ENCODE measurements at places on chromosomes 2 and 18.
A peak's percentile ranks its signal among the peaks of the same experiment; 100 is the strongest.

- no peak for DNase-seq
These were observed 41.6 kb upstream of the ACYP2 start for GRCh38 chr2:54073796-54074195.

DNA sequence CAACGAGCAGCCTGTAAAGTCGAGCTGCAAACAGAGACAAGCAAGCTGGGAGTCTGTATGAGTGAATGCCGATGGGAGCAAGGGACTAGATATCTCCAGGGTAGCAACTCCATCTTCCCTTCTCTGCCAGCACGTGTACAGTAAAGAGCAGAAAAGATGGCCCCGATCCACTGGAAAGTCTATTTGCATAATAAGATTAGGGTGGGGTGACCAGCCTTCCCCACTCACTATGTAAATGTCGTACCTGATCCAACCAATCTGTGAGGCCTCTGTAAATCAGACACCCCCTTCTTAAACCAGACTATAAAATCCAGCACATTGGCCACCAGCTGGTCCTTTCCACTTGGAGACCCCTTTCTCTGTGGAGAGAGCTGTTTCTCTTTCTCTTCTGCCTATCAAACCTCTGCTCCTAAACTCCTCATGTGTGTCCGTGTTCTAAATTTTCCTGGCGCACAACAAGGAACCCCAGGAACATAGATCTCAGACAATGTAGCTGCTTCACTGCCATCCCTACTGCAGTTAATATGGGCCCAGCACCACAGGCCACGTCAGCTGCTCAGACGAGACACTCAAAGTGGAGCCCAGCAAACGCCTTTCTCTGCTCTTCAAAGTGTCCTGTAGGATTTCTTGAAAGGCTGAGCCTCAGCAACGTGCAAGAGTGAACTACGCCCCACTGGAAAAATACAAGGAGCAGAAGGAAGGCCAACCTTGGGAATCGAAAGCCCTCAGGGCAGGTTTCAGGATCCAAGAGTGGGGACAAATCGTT lies 26.1 kb downstream of the DIPK1C start:
- DNase-seq, result no peak

- DNase-seq, result no peak
These were observed 598.9 kb upstream of the LINC00305 start for GRCh38 chr18:64747803-64748202.

- no peak for DNase-seq
These were observed 142.6 kb upstream of the ALKAL2 start for GRCh38 chr2:430291-431040.

- DNase-seq, result no peak
These were observed 360.1 kb downstream of the NBAS start for GRCh38 chr2:15201009-15201408.

DNA sequence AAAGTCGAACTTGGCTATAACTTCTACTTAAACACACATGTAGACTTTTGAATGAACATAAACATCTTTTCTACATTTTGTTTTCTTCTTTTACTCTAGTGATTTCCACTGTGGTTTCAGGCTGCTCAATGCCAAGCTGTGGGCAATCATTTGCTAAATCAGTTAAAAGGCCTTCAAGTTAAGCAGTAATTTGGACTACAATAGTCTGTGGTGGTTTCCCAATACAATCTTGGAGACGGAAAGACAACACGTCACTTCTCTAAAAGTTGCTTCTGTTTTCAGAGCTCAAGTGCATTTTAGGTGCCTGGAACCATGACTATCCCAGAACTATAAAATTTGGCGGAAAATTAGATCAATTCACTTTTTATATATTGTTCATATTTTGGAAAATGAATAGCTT lies 69.4 kb downstream of the TXNL1 start:
- DNase-seq, result no peak

DNA sequence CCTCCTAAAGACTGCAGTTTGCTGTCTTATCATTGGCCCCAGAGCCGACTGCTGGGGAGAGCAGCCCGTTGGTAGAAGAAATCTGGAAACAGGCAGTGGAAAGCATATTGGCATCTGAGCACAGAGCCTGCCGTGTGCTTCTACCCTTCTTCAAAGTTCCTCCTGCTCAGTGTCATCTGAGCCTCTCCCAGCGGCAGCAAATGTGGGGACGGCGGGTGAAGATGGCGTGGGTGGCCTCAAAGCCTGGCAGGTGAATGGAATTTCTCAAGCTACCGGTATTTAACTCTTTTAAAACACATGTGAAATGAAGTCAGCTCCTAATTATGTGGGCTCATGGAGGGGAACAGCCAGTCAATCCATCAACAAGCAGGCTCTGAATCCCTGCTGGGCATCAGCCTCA lies 181.6 kb upstream of the PXDN start:
- DNase-seq, result no peak

GRCh38 chr2:191228861-191229260 lies 16.3 kb upstream of the MYO1B start:
- DNase-seq, result no peak

DNA sequence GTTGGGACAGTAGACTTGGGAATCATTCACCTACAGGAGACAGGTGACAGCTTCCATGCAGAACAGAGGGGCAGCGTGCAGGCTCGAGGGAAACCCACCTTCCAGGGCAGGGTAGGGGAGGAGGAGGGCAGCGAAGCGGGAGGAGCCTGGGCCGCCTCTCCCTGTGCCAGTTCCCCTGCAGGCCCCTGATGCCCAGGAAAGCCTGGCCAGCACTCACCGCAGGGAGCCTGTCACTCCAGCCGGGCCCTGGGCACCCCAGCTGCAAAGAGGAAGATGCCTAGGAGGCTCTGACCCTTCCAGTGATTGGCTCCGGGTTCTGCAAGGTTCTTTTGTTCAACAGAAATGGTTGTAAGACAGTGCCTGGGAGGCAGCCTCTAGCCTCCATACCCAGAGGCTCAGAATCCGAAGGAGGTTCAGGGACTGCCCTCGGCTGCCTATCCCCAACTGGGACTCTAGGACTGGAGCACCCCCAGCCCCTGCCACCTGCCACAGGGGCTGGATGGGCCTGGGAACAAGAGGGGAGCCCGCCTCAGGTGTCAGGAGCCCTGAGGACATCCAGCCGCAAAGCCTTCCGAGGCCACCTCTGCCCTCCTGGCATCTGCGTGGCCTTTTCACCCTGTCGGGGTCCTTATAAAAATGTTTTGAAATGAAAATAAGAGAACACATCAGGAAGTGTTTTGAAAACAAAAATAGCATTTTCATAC lies 103.2 kb downstream of the PTGR3 start:
- no peak for DNase-seq

GRCh38 chr2:152718909-152719645 lies 657 bp downstream of the ARL6IP6 start:
- peak; percentile 48 for DNase-seq

DNA sequence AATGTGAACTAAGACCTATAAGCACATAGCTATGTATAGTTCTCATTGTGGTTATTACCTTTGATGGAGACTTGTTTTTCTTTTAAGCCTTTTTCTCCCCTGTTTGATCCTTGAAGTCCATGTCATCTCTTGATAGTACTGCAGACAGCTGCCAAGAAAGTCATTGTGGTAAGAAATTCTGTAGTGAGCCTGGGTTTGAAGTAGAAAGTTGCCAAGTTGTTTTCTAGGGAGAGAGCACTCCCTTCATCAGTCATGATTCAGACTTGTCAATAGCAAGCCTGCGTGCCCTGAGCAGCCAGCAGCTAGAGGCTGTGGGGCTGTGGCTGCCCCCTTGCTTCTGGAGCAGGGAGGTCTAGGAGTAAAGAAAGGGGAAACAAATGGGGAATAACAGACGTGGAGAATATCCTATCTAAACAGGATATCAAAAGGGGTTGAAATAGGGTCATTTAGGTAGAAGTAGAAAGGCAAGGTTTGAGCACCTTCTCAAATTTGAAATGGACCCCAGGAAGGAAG lies 8.4 kb downstream of the SP5 start:
- DNase-seq, result no peak

- peak; percentile 41 for DNase-seq
These were observed 62.2 kb upstream of the PMAIP1 start for GRCh38 chr18:59837586-59837985.

GRCh38 chr2:7020939-7021470 lies 103.8 kb downstream of the RNF144A start:
- DNase-seq, result no peak

- no peak for DNase-seq
These were observed 102.2 kb upstream of the MSH2 start for GRCh38 chr2:47300609-47301276.

GRCh38 chr18:76619261-76619620 lies 124.2 kb upstream of the ZNF516 start:
- DNase-seq, result no peak

DNA sequence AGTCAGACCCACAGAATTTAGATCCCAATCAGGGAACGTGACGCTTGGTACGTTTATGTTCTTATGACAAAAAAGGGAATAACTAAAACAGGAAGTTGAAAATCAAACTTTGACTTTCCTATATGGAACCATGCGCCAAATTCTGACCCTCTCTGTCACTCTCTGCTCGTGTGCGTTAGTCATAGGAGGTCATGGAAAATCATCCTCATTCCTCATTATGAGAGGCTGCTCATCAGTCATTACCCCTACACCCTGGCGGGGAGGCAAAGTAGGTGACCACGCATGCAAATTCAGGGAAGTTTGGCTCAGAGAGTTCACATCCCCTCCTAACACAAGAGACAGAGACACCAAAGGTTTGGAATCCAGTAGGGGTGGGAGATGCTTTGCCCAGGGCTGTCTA lies 15.5 kb downstream of the IL1F10 start:
- DNase-seq, result no peak

- no peak for DNase-seq
These were observed 449.0 kb upstream of the ID2 start for GRCh38 chr2:8232871-8233270.

DNA sequence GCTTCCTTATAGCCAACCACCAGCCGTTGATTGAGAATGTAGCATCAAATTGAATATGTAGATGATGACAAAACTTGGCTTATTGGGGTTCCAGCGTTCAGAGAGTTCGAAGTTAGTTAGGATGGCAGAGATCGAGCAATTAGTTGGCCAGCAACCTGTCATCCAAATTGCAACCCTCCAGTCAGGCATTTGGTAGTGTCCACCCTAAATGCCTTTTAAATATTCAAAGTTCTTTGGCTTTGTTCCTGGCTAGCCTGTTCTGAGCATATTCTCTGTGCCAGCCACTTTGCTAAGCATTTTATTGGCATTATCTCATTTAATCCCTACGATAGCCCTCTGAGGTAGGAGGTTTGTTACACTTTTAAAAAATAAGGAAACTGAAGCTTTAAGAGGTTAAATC lies 342.8 kb downstream of the SETBP1 start:
- no peak for DNase-seq

DNA sequence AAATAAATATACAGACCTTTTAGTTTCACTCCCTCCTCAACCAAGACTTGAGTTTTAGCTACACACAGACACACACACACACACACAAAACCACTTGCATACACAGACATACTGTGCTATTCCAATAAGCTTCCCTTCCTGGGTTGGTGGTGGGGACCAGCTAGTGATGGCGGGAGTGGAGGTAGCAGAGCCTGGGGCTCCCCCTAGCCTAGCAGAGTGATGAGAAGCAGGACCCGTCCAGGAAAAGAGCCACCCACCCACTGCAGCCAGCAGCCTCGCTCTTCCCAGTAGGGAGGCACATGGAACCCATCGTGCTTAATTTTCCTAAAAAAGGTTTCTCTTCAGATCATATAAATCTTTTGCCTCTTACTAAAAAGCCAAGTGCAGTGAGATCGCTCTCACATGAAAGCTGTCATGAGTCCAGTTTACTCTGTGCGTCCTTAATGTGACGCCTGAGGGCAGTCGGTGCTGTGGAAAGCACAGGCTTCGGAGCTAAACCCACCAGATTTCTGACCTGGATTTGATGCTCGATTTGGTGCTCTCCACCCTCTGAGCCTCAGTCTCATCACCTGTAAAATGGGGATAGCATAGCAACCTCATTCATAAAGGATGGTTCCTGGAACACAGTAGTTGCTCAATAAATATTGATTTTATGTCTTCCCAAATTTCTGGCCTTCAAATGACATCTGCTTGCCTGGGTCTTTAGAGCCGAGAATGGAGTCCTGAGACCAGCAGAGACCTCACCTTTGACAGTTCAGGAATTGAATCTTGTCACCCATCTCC lies 60.1 kb upstream of the YWHAQ start:
- no peak for DNase-seq

DNA sequence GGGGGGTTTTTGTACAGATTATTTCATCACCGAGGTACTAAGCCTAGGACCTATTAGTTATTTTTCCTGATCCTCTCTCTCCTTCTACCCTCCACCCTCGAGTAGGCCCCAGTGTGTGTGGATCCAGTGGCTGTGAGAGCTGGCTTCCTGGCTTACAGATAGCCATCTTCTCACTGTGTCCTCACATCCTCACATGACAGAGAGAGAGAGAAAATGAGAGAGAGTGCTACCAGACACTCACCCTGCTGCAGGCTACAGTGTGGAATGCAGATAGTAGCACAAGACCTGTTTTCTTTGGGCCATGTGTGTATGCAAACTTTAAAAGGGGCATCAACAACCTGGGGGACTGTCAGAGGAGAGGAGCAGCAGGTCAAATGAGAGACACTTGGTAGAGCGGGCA lies 9.5 kb downstream of the KCNK3 start:
- no peak for DNase-seq

GRCh38 chr2:207883002-207883780 lies 113.5 kb upstream of the FZD5 start:
- DNase-seq, result no peak

GRCh38 chr18:12867441-12868123 lies 16.5 kb downstream of the PTPN2 start:
- DNase-seq, result no peak

- no peak for DNase-seq
These were observed 301.8 kb downstream of the AGPS start for GRCh38 chr2:177694348-177694747.

- DNase-seq, result no peak
These were observed 1.3 kb upstream of the CCDC141 start for GRCh38 chr2:179051250-179051649.

- DNase-seq, result no peak
These were observed 112.7 kb downstream of the OTX1 start for GRCh38 chr2:63163161-63163820.

DNA sequence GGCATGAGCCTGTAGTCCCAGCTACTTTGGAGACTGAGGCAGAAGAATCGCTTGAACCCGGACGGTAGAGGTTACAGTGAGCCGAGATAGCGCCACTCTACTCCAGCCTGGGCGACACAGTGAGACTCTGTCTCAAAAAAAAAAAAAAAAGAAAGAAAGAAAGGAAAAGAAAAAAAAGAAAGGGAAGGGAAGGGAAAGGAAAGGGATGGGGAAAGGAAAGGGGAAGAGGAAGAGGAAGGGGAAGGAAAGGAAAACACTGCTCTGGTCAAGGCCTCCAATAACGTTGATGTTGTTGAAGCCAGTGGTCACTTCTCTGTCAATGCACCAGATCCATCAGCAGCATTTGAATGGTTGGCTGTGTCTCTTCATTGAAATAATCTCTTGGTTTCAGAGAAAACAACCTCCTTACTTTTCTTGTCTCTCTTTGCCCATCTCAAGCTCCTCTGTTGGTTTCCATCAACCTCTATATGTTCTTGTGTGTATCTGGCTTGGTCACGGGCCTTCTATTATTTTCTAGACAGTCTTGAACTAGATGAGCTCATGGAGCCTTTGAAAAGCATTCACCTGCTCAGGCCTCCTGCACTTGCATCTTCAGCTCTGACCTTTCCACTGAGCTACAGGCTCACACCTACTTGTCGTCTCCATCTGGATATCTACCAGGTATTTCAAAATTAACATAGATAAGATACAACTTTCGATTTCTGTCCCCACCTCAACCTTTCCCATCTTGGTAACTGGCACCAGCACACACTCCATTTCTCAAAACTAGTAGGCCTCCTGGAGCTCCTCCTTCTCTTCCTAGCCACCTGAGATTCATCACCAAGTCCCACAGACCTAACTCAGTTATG lies 69.4 kb upstream of the LAPTM4A start:
- no peak for DNase-seq
